ENCODE measurements at places on chromosomes 3 and 15.

DNA sequence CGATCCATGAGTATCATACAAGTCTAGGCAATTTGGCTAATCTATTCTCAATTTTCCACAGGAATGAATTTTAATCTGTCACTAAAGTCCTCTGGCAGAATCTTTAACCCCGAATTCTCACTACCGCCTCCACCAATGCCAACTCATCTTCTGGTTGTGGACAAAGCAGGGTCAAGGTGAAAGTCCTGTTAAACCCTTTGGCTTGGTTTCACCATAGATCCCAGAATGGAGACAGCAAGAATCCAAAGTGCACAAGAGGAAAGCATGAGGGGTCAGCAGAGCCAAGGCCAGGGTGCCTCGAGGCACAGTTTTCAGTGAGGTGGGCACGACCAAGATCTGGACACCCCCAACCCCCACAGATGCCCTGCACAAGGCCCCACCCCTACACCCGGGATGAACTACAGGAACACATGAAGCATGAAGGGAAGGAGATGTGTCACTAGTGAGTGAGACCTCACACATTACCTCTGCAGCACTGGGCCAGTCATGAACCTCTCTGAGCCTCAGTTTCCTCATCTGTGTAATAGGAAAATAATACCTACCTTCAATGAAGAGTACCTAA, 466.2 kb downstream of the EPHB1 start:
- DNase-seq, result no peak

- no peak for DNase-seq
Observed at GRCh38 chr3:187629711-187630110, 40.5 kb downstream of the SST start.

GRCh38 chr3:182226995-182227394, 515.3 kb downstream of the SOX2 start:
- no peak for DNase-seq

DNA sequence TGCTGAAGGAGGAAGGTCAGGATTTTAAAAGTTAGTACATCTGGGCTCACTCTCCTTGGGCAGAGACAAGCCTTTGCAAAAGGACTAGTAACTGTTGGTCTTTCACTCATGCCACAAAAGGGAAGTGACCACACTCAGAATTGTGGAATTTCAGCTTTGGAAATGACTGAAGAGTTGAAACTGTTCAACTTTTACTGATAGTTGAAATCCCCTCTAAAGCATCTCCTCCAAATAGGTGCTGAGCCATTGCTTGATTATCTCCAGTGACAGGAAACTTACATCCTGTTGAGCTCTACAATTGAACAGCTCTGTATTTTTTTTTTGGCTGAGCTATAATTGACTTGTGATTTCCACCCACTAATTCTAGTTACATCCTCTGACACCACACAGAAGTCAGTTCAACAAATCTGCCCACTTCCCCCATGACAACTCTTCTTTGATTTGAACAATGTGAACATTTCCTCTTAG, 254.8 kb upstream of the TPRG1 start:
- no peak for DNase-seq

GRCh38 chr3:76656531-76657070, 383.3 kb upstream of the ROBO2 start:
- no peak for DNase-seq

GRCh38 chr3:181808053-181808452, 96.3 kb downstream of the SOX2 start:
- DNase-seq, result no peak

DNA sequence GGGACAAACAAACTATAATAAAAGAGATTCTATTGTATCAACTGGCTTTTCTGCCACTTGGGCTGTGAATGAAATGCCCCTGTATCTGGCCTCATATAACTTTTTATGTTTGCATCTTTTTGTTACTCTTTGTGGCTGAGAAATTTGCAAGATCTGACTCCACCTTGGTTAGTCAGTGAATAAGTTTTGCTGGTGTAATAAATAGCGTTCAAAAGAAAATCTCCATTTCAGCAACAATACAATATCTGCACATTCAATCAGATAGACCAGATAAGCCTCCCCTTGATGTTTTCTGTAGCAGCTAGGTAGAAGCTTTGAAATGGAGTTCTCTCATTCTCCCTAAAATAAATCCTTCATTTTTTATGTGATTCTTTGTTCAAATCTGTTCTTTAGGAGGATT, 12.0 kb downstream of the TRAT1 start:
- no peak for DNase-seq

DNA sequence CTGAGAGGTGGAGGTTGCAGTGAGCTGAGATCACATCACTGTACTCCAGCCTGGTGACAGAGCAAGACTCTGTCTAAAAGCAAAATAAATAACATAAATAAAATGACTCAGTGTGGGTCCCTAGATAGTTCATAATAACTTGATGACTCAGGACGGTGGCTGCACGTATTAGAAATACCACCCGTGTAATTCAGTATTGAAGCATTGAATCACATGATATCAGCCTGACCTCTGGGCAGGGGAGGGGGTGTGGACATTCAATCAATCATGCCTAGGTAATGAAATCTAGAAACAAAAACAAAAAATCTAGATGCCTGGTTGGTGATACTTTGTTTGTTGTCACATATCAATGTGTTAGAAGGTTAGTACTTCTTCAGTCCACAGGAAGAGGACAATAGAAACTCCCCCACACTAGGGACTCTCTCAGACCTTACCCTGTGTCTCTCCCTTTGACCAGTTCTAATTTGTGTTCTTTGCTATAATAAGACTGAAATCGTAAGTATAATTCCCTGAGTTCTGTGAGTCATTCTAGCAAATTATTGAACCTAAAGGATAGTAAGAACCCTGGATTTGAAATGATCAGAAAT, 177.3 kb downstream of the GAP43 start:
- DNase-seq, result peak; percentile 58

DNA sequence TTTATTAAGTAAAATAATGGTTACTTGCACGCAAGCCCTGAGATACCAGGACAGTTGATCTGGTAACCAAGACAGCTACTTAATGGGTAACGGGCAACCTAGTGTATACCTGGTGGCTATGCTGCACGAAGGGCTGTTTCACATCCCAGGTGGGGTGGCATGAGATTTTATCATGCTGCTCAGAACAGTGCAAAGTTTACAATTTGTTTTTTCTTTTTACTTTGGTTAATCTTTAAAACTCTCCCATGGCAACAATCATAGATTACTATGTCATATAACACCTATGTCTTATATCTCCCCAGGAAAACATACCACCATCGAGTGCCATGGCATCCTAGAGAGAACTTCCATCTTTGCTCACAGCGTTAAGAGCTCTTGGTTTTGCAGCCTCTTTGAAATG, 32.2 kb upstream of the SLC28A1 start:
- DNase-seq, result no peak

DNA sequence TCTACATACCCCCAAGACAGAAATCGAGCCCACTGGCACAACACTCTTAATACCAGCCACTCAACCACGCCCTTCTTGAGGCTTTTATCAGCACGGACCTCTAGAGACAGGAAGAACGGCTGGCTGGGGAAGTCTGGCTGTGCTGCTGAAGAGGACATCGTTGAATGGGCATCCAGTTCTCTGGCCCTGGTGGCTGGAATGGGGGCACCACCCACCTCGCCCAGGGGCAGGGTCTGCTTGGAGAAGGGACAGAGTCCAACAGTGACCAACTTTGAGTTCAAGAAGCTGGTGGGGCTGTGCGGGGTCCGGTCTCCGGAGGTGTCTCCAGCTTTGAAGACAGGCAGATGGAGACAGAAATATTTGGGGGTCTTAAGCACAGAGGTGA, 77.5 kb downstream of the ATP10A start:
- DNase-seq, result no peak

GRCh38 chr15:83300826-83301225, 16.4 kb upstream of the BNC1 start:
- DNase-seq, result no peak

DNA sequence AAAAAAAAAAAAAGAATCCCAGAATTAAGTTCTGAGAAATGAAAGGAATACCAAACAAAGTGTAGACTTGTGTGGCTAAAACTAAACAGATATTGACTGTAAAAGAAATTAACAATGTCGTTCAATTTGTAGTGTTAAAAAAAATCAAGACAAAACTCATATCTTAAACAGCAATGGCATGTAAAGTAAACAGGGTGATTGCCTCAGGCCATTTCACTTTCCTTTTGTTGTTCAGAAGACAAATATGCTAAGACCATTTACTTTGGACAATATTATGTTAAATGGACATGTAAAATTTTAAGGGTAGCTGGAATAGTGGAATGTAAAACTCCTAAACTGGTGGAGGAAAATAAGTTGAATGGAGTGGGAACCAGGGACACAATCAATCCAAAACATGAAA, 139.1 kb downstream of the RTP4 start:
- no peak for DNase-seq

DNA sequence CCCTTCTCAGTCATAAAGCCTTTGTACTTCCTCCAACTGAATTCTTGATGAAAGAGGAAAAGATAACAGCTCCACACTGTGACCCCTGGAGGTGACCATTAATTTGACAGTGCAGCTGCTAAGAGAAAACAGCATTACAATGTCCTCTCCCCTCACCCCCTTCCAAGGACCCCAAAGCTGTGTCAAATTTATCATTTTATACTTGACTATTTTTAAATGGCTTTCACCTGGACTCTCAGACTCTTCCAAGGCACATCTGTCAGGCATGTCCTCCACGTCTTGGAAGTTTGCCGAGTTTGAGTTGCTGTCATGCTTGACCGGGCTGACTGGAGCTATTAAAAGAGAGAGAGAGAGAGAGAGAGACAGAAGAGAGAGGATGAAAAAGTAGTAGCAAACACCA, 236.5 kb downstream of the WDR72 start:
- DNase-seq, result no peak

GRCh38 chr3:138940446-138940845, 6.5 kb downstream of the FOXL2 start:
- no peak for DNase-seq

DNA sequence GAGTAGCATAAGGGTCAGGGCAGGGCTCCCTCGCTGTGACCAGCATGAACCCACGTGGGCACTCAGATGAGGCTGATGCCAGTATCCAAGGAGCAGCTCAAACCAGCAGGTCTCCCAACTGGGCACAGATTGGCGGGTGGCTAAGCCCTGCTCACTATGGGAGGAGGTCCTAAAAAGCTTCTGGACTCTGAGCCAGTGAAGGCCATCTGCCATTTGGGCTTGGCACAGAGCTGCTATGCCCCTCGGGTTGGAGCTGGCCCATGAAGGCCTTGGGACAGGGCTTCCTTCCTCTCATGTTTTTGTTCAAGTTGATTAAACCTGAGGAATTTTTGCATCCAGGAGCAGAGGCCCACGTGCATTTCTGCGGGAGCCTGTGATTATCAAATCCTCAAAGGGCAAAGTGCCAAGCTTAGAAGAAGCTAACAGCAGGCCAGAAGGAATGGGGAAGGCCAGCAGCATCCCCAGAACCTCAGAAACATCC, 4.3 kb upstream of the STRA6 start:
- no peak for DNase-seq

- no peak for DNase-seq
Observed at GRCh38 chr3:50333744-50334328, 5.8 kb upstream of the TUSC2 start.

DNA sequence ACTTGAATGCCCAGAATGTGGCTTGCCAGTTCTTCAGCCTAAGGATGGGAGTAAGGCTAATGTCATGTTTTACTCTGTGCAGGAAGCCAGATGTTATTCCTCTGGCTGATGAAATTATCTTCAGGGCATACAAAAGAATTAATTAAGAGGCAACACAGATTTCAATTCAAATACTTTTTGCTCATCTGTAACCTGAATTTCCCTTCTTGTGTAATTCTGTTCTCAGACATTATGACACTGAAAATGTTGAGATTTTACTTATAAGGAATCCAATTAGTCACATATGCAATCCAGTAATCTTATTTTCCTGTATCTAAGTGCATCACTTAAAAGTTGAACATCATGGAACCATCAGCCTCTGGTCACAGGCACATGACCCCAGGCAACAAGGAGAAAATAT, 136.5 kb downstream of the CPNE4 start:
- no peak for DNase-seq

GRCh38 chr3:189580190-189580589, 51.0 kb upstream of the TP63 start:
- no peak for DNase-seq

DNA sequence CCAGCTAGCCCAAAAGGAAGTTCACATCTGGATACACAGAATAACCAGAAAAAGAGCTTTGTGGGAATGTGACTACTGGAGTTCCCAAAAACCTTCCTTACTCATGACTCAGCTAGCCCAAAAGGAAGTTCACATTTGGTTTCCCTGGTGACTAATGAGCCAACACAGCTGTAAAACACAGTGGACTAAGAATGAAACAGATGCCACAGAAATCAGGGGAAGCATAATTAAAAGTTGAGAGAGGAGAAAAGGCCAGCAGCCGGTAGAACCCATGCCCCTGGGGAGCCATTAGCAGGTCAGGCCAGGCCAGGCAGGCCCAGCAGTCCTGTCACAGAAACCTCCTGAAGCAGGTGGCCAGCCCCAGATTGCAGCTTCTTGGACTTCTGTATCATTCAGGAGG, 130.3 kb downstream of the GHSR start:
- peak; percentile 92 for DNase-seq

GRCh38 chr3:45507820-45508317, 86.7 kb upstream of the LIMD1 start:
- DNase-seq, result no peak

GRCh38 chr3:19945969-19946831, 697 bp upstream of the RAB5A start:
- DNase-seq, result no peak

DNA sequence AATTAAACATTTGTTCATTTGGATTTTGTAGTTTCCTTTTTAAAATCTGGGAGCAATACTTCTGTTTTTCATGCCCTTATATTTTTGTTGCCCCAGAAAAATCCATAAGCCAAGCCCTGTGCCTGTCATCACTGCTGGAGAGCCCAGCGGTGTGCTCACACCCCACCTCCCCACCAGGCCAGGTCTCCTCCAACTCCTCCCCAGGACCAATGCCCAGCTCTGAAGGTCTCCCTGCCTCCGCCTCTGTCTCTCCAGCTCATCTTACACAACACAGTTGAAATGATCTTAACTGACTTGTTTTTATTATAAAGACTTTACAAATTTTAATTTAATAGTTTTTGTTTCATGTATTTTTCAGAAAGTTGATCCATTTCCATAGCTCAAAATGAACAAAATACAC, 66.4 kb downstream of the RHCG start:
- no peak for DNase-seq

DNA sequence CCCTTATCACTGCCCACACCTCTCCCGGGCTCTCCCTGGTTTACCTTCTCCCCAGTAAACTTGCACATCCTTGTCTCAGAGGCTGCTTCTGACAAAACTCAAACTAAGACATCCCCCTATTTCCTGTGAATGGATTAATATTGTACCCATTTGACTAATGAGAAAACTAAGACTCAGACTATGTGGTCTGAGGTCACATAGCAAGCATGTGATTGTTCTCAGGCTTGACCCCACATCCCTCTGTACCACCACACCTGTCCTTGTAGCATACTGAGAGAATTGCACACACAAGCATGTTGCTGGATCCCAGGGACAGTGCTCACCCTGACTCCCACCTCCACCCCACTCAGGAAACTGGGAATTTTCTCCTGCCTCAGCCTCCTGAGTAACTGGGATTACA, 90.7 kb upstream of the HES1 start:
- no peak for DNase-seq
